ENCODE measurements at places on chromosomes 1 and 21. TPM values are rescaled to one million over a fixed set of nuclear protein-coding genes. Genes with fewer than 3 reads are reported as not detected.

Gene PCBP3
- 4.6 TPM for total RNA-seq

Gene FAM151A
- not detected for total RNA-seq

DNA sequence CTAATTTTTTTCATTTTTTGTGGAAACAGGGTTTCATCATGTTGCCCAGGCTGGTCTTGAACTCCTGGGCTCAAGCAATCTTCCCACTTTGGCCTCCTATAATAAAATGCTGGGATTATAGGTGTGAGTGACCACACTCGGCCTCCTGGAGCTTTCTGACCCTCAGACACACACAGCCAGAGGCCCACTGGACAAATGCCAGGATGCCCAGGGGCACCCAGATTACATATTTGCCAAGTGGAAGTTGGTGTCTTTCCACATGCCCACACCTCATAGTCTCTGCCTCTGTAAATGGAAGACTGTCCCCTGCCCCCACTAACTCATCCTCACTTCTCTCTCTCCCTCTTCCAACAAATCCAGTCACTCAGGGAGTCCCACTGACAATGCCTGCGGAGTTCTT, 63.4 kb upstream of the LRP8 start:
- H3K27me3 ChIP-seq = no peaks in the 10 kb centered on the region
- no peak overlapping the region for H3K27ac ChIP-seq
- no peaks in the 10 kb centered on the region for H3K36me3 ChIP-seq
- no peaks in the 10 kb centered on the region for H3K4me1 ChIP-seq
- H3K4me3 ChIP-seq = no peak overlapping the region

GRCh38 chr1:202124142-202124541, 1.4 kb downstream of the GPR37L1 start:
- no peak overlapping the region for H3K27ac ChIP-seq
- no peaks in the 10 kb centered on the region for H3K4me1 ChIP-seq
- no peak for DNase-seq
- no peaks in the 10 kb centered on the region for H3K27me3 ChIP-seq

DNA sequence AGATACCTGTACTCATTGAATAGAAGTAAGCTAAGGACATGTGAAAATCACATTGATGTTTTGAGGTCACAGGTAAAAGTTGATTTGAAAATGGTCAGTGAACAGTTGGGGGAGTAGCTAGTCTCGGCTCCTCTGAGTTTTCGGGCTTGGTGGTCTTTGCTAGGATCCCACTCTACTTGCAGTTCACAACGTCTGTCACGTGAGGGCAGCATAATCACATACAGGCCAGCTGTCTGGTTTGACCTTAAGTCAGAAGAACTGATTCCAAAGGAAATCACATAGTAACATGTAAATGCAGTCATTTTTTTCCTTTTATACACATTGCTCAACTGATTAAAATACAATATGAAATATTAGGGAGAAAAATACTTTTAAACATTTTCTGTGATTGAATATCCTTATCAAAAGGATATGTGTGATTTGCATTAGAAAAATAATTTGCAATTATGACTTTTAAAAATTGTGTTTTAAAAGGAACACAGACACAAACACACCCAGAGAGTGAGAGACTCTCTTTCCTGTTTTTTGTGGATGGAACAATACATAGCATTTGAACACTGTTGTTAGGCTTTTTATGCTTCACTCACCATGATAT, 21.8 kb upstream of the PDC start:
- no peaks in the 10 kb centered on the region for H3K36me3 ChIP-seq
- no peaks in the 10 kb centered on the region for H3K4me1 ChIP-seq
- no peak overlapping the region for H3K4me3 ChIP-seq

GRCh38 chr1:168223261-168223660, 2.5 kb upstream of the SFT2D2 start:
- no peaks in the 10 kb centered on the region for H3K36me3 ChIP-seq
- H3K27me3 ChIP-seq = no peaks in the 10 kb centered on the region
- no peak overlapping the region for H3K4me3 ChIP-seq
- no peak overlapping the region for H3K27ac ChIP-seq
- no peak for DNase-seq
- H3K4me1 ChIP-seq = peaks cover 22% of the 10 kb centered on the region

DNA sequence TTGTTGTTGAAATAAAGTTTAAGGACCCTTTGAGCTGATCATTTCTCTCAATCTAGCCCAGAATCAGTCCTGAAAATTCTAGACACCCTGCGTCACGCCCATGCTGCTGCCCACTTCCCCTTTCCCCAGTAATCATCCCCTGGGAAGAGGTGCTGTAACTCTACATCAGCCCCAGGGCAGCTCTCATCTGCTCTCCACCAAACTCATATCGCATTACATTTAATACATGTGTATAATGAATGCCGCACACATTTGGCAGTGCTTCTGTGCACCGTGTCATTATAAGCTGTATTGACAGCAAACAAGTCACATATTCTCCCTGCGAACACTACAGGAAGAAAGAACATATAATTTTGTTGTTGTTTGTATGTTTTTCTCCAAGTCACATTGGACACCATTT, 539.7 kb upstream of the DAB1 start:
- no peak for DNase-seq
- H3K27me3 ChIP-seq = no peaks in the 10 kb centered on the region

Gene CD247
- total RNA-seq = 2.3 TPM

Measured in body of pancreas (tissue), 4 donors.